ENCODE measurements at places on chromosomes 7 and 10.

DNA sequence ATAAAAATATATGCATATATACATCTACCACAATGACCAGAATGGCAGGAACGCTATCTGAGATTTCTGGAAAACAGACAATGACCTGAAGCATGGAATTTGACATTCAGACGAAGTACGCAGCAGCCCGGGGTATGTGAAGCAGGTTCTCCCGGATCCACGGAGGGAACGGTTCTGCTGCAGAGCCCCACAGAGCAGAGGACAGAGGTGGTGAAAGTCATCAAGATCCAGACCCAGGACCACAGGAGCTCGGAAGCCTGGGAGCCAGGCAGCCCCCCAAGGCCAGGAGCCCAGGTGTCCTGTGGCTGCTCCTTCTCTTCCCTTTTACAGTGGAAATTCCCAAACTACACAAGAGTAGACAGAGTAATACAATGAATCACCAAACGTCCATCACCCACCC, 42.1 kb upstream of the DNAAF5 start:
- no peak for DNase-seq

- DNase-seq = no peak
These were observed 12.0 kb upstream of the KLHL7 start for GRCh38 chr7:23093546-23093945.

DNA sequence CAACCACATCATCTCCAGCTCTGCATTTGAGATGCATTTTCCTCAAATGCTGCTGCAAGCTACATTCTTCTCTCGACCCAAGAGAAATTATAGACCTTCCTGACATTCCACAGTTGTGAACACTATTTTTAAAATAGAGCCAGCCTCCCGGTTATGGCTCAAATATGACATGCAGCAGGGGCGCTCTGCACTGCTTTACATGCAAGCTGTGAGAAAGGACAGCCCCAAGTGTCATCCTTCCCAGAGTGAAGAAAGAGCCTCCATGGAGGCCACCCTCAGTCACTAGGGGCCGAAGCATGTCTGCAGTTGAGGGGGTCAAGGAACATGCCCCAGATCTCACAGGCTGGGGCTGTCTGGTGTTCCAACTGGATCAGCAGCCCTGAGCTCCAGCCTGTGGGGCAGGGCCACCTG, 63.9 kb upstream of the CHST15 start:
- no peak for DNase-seq

DNA sequence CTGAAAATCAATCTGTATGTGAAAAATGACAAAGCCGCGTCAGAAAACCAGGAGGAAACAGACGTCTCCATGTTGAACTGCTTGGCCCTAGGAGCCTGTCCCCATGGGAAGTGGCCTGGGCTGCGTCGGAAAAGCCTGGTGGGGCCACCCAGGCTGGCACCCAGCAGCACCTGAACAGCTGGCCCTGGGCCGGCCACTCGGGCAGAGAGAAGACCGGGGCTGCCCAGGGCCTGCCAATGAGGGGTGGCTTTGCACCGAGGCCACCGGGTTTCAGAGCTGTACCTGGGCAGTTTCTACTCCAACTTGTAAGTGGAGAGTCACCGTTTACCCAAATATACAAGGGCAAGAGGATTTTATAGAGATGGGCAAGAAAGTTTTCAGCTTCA, 1.1 kb upstream of the FUOM start:
- no peak for DNase-seq

DNA sequence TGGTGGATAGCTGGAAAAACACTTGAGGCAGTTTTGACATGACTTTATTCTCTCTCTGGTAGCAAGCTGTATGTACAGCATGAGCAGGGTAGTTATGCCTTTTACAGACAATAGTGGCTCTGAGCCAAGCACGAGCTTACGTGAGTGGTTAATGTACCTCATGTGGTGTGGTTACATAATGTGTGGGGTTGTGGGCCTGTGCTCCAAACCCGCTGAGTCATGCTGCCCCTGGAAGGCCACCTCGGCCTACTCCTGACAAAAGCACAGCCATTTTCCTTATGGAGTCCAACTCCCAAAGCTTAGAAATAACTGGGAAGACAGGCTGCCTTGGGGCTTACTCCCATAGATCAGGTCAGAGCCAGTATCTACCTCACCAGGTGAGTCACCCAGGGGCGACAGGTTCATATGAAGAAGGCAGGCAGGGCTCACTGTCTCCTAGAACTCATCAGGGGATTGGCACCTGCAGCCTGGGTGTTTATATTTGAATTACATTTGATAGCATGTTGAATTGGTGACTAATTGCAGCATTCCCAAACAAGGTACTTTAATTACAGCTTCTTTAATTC, 404.5 kb downstream of the ADRA2A start:
- no peak for DNase-seq

- DNase-seq = no peak
These were observed 30.5 kb downstream of the ANXA8 start for GRCh38 chr10:47453141-47454007.

DNA sequence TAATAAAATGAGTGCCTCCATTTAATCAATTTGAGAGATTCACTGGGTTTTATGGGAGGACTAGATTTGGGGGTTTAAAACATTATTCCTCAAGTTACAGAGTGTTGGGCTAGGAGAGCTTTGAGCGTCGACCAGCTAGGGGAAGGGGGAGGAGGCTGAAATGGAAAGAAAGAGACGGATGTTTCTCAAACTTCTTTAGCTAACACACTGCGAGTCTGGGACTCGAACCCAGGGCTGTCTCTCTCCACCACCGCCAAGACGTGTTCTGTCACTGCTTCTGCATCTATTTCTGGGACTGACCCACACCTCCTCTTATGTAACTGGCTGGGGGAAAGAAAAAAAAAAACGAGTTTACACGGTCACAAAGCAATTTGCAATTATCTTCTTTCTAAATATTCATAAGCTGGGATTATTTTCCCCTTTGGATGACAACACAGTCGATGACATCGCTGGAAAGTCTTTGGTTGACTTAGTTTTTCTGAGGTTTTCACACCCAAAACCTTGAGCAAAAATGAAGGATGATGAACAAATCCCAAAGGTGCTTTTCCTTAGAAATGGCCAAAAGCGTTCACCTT, 27.2 kb downstream of the CHST15 start:
- DNase-seq = no peak

DNA sequence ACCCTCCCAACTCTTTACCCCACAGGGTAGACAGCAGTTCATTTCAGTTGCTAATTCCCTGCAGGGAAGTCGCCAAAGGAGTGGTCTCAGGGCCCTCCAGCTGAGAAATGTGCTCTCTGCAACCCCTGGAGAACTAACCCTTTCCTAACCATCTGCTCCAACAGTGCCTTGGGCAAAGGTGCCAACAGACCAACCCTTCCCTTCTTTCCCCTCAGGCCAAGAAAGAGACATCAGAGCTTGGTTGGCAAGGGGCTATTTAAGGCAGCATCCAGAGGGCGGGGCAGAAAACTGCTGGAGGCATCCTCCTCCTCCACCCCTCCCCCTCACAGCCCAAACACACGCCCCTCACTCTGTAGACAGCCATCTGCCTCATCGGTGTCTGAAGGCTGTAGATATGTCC, 1.7 kb downstream of the SORBS1 start:
- no peak for DNase-seq

DNA sequence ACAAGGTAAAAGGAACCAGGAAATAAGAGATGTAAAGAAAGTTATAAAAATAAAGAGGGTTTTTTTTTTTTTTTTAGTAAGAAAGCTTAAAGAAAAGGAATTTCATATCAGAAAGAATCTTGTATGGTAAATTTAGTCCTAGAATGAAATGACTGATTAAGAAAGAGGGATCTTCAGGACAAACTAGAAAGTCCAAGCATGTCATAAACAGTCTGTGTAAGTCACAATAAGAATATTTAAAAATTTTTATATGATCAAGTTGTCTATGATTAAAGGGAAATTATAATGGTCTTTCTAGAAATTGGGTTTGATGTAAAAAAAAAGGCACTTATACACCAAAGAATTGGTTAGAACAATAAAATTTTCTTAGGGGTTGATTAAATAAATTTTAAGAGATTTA, 289.5 kb downstream of the XPNPEP1 start:
- DNase-seq = no peak

DNA sequence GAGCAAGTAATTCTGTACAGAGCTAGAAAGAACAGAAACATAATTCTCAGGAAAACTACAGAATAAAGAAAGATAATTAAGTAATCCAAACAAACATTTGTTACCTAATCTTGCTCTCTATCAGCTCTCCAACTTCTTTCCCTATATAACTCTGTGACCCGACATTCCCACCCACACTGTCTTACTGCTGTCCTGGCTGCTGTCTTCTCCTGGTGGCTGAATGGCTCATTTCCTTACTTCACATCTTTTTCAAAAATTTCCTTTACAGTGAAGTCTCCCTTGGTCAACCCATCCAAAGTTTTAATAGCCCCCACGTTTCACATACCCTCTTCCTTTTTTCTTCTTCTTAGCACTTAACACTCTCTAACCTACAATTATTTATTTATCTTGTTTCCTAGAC, 64.0 kb downstream of the HYCC1 start:
- DNase-seq = no peak

GRCh38 chr7:126210707-126211106, 1042.0 kb downstream of the GRM8 start:
- no peak for DNase-seq

DNA sequence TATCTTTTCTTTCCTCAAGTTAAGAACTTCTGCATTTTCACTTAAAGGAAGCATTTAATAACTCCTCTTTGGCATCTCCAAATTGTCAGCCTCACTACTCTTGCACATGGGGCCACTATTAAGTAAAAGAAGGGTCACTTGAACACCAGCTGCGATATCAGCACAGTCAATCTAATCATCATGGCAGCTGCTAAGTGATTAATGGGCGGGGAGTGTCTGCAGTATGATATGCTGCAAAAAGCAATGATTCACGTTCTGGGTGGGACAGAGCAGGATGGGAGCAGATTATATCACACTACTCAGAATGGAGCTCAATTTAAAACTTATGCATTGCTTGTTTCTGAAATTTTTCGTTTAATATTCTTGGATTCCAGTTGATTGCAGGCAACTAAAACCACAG, 447.4 kb upstream of the PFKP start:
- peak; percentile 61 for DNase-seq

- DNase-seq = no peak
These were observed 973 bp downstream of the ATAD1 start for GRCh38 chr10:87816898-87817608.
